Stimulated activated CD4-positive, alpha-beta T cell treated with anti-CD3 and anti-CD28 coated beads, Interleukin-1b, Interleukin-23, amount 100 ng/mL, for 24 hours (primary cell): ENCODE measurements at places on chromosomes 16 and 17.

GRCh38 chr17:36111068-36111490 lies 7.5 kb downstream of the CCL4 start:
- DNase-seq, result no peak

DNA sequence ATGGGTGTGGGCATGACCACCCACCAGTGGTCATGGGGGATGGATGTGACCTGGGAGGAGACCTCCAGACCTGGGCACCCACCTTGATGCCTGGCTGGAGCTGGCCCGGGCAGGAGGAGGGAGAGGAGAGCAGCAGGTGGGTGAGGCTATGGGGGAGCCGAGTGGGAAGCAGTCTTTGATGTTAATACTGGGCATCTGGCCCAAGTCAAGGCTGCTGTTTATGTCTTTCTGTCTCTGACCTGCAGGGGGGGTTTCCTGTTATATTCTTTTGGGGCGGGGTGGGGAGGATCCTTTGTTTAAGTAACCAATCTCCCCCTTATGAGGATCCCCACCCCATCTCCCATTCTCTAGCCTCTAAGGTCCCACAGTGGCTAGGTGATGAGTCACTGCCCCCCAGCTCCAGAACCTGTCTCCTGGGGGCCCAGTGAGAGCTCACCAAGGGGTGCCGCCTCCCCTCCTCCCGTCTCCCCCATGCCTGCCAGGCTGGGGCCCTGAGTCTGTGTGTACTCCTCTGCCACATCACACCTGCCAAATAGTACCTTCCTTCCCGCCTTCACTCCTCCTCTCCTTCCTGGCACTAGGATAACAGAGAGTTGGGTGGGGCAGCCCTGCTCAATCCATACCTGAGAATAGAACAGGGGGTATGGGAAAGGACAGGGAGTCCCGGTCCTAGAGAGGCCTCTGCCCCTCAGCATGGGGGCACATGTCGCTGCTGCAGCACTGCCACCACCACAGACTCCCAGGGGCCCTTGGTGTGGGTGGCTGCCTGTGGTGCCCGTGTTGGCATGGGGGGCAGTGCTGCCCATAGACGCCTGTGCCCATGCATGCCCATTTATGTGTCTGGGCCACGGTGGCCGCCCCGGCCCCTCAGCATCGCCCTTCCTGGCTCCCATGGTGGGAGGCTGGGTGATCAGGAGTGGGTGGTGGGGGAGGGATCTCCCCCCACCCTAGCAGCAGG lies 7.3 kb downstream of the THRA start:
- no peak for DNase-seq

- no peak for DNase-seq
Observed at GRCh38 chr17:17556671-17557070, 34.8 kb downstream of the PEMT start.

DNA sequence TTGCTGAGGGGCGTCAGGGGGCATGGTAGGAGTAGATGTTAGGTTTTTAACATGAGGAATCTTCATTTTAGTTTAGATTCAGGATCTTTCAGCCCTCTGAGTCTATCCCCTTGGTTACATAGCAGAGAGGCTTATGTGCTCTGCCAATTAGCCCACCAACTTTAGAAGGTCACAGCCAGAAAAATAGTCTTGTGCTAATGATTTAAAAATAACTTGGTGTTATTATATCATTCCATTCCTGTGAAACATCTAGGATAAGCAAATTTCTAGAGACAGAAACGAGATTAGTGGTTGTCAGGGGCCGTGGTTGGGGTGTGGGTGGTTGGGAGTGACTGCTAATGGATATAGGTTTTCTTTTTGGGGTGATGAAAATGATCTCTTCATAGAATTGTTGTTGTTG lies 183.7 kb downstream of the SNX29 start:
- DNase-seq, result no peak

DNA sequence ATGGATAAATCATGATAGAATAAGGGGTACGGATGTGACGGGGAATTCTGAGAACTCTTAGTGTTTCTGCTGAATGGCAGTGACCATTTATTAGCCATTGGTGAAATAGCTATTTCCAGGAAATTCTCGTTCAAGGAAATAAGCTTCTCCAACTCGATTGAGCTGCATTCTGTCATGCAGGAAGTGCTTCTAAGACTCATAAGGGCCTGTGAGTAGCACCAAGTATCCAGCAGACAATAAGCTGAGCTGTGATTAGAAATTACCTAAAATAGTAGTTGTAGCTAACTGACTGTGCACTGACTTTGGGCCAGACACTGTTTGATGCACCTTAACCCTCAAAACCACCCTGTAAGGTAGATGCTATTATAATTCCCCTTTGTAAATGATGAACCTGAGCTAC lies 107.8 kb upstream of the IRX5 start:
- no peak for DNase-seq

DNA sequence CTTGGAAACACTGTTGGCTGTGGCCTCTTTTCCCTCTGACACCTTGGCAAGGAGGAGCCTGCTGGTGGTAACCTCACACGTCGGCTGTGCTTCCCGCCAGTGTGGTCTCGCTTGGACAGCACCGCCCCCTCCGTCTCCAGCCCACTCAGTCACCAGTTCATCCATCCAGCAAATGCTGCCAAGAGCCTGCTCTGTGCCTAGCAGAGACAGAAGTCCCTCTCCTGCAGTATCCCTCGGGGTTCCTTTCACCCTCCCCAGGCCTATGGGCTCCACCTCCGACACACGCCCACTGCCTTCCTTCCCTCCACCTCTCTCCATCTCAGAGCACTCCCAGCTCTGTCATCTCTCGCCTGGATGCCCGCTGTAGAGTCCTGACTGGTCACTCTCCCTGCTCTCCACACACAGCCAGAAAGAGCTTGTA lies 12.3 kb downstream of the CACNG4 start:
- DNase-seq, result no peak

GRCh38 chr16:19132898-19133297 lies 19.1 kb downstream of the ITPRIPL2 start:
- no peak for DNase-seq
